GM13977 (cell line): ENCODE measurements at places on chromosomes 2 and 18.
A peak's percentile ranks its signal among the peaks of the same experiment; 100 is the strongest.

- DNase-seq: no peak
Measured at GRCh38 chr2:105788670-105789290, 44.1 kb downstream of the NCK2 start.

DNA sequence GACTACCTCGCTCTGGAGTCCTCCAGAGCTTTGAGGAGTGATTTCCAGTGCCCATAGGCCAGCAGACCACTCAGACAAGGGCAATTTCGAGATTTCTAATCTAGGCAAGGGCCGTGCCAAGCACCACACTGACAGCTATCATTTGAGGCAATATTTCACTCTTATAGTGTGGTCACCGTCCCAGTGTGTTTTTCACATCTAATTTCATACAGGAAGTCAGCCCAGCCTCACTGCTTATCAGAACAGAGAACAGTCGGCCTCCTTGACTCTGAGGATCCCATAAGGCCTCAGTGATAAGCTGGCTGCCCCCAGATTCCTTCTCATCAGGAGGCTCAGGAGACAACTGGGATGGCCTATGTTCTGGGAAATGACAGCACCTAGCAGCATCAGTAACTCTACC is 581 bp downstream of the CAPN14 start:
- no peak for DNase-seq

- DNase-seq: no peak
Measured at GRCh38 chr2:24889221-24889620, 30.8 kb downstream of the ADCY3 start.

DNA sequence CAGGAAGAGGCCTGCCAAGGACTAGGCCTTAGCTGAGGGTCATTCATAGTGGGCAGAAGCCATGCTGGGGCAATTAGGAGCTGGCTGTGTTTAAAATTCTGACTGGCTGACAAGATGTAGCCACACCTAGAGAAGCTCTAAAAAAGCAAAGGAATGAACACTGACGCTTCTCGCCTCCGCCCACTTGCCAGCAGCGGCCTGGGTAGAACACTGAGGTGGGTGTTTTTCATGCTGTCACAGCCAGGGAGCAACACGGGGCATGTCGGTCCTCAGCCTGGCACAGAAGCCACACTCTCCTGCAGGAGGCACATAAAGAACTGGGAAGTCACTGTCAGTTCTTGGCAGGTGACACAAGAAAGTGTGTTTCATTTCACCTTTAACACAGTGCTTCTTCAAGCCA is 10.4 kb downstream of the CHST10 start:
- DNase-seq: no peak

GRCh38 chr2:8232871-8233270 is 449.0 kb upstream of the ID2 start:
- DNase-seq: no peak

DNA sequence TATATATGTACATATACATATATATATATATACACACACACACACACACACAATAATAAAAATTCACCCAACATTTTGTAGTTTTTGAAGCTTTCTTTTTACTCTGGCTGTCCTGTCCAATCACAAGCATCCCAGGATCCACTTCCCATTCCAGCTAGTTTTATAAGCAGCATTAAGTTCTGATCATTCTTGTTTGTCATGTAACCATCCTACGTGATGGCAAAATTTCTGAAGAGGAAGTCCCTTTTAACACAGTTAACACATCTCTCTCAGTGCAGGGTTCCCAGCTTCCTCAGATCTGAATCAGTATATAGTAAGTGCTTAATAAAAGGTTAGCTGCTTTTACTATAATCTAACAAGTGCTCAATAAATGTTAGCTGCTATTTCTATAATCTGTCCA is 26.4 kb downstream of the MYOM1 start:
- DNase-seq: no peak

- peak; percentile 2 for DNase-seq
Measured at GRCh38 chr2:56749152-56749752, 565.5 kb downstream of the CCDC85A start.

DNA sequence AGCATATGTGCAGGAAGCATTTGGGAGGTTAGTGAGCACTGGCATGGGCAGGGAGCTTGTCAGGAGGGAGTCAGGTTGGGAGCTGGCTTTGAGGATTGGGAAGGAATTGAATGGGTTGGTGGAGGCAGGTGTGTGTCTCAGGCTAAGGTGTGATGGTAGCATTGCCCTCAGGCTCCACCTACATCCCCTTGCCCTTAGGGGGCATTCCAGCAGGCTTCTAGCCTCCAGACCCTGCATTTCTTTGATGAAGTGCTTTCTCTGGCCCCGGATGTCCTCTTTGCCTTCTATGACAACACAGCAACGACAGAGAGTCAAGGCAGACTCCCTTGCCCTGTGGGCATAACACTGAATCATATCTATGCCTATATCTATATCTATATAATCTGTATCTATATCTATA is 13.5 kb downstream of the RHBDD1 start:
- DNase-seq: no peak
